ENCODE measurements at places on chromosomes 5 and 9.
A peak's percentile ranks its signal among the peaks of the same experiment; 100 is the strongest.

DNA sequence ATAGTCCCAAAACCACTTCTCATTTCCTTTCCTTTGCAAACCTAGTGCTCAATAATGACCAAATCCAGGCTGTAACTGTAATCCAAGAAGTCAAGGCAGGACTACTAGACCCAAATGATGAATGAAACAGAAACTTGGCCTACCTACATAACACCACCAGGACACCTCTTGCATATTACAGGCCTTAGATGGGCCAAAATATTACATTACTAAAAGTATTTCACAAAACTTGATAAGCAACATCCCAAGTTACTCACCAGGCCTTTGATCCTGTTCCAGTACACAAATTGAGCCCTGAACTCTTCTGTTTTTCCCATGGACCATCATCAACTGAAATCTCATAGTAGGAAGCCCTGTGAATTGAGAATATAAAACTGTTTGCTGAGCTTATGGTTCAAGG lies 34.8 kb downstream of the NADK2 start:
- DNase-seq = no peak

GRCh38 chr9:121700165-121700831 lies 48.9 kb downstream of the DAB2IP start:
- peak; percentile 86 for DNase-seq

DNA sequence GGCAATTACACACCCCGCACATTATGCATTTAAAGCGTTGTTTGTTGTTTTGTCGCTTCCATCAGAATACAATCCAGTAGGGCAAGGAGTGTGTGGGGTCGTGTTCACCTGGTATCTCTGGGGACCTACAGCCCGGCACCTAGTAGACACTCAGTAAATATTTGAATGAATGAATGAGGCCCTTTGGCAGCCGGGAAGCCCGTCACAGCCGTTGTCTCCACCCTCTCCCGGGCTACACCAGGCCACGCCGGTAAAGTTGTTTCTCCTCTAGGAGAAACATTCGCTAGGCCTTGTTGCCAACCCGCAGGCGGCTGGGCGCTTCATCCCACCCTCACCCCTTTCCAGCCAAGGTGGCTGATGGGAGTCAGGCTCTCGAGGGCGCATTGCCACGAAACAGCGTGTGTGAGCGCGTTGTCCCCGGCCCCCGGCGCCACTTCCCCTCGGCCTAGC lies 876 bp upstream of the JAK2 start:
- DNase-seq = no peak

- no peak for DNase-seq
These were observed 355.6 kb downstream of the TAF11L14 start for GRCh38 chr5:17989567-17990563.

DNA sequence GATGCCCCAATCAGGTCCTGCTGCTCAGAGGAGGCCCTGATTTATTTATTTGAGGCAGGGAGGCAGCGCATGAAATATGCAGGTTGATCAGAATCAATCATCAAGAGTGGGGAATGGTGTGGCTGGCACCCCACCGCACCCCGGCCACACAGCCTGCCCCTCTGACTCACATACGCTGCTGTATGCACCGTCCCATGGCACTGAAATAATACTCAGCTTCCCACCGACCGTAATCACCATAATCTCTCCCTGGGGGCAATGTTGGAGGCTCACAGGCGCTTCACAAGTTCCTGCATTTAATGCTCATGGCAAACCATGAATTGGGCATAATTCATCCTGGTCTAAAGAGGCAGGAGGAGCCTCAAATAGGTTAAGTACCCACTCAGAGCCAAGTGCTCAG lies 141.2 kb upstream of the TBC1D2 start:
- DNase-seq = no peak

GRCh38 chr9:32382565-32383320 lies 1.7 kb upstream of the ACO1 start:
- no peak for DNase-seq

DNA sequence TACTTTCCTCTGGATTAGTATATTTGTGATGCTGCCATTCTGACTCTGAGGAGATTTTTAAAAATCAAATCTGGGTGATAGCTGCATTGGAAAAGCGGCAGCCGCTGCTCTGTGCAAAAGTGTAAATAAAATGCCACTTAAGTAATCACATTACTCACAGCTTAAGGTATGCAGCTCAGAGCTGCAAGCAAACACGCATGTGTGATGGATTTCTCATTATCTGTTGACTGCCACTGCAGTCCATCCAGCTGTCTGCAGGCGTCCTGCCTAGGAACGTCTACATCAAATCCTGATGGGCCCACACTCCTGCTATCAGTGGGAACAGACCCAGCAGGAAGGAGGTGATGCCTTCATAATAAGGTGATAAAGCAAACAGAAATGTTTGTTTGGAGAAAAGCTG lies 216.9 kb downstream of the SPOCK1 start:
- DNase-seq = no peak

DNA sequence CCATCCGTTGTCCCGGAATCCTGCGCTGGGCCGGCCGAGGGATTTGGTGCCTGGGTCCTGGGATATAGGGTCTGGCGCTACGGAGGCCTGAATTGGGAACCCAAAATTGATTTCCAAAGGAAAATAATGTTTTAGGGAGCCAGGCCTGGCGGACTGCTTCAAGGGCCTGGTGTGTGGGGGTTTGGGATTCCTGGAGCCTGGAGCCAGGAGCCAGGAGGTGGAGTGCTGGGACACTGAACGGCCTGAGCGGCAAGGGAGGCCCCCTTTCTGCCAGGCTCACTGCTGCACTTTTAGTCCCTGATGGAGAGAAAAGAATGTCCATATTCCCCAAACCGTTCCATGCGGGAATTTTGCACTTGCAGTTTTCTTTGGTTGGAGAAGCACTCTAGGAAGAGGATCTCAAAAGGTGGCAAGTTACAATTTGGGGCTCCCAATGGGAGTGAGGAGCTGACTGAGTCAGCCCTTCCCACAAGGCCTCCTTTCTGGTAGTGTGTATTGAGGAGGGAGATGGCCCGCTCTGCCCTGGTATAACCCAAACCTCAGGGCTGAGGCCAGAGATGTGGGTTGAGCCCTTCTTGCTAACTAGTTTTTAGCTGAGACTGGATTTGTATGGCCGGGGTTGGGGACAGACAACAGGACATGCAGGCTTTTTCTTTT lies 2.2 kb downstream of the LMX1B start:
- DNase-seq = no peak

DNA sequence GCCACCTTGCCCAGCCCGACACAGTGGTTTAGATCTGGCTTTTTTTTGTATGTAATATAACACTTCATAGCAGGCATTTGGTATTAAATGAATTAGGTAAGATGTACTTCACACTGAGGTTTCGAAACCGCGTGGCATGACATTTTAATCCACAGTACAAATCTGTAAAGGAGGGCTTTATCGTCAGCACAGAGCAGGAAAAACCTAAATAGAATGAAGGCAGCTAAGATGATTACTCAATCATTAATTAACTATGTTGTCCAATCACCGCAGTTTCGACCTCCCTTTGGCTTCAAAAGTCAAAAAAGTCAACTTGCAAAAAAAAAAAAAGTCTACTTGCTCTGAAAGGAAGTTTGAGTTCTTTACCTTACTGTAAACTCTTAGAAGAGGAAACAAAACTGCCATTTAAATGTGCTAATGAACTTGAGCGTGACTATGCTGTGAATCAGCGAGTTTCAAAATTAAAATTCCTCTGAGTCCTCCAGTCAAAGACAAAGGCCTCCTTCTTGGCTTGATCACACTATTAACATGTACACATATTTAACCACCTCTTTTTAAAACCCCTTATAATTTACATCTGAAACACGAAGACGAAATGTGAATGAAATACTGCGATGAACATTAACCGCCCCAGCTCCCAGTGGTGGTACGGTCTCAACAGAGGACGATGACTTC lies 698 bp upstream of the SEC24A start:
- DNase-seq = no peak

- DNase-seq = no peak
These were observed 176.3 kb downstream of the TMEM161B start for GRCh38 chr5:88092358-88092757.

GRCh38 chr5:116402235-116402634 lies 172.4 kb downstream of the SEMA6A start:
- no peak for DNase-seq

DNA sequence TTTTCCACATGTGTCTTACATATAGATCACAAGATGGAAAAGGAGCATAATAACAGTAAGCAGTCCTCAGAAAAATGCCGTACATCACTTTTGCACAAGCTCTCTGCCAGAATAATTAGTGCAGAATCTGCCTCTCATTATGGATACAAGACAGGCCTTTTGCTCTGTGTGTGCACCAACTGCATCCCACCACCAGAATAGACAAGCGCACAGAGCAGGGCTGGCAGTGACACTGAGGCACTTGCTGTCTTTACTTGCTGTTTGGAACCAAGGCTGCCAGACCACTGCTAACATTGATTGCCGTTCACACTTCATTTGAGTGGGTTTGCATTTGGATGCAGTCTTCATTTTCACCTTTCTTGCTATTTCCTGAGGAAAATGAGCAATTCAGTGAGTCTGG lies 741.3 kb downstream of the TLE1 start:
- DNase-seq = peak; percentile 57

GRCh38 chr5:74183041-74183440 lies 457.5 kb downstream of the ENC1 start:
- no peak for DNase-seq

- no peak for DNase-seq
These were observed 676.5 kb downstream of the DMRTA1 start for GRCh38 chr9:23123048-23123632.

GRCh38 chr5:155522540-155522939 lies 509.0 kb downstream of the KIF4B start:
- no peak for DNase-seq

GRCh38 chr5:110045158-110045557 lies 355.4 kb downstream of the MAN2A1 start:
- DNase-seq = no peak

GRCh38 chr5:146048994-146049703 lies 56.2 kb downstream of the PLAC8L1 start:
- DNase-seq = no peak

GRCh38 chr9:128892221-128892921 lies 10.4 kb downstream of the LRRC8A start:
- peak; percentile 75 for DNase-seq
